Breast epithelium (tissue), 4 donors: ENCODE measurements at places on chromosomes 5 and 9. TPM values are rescaled to one million over a fixed set of nuclear protein-coding genes. Genes with fewer than 3 reads are reported as not detected.

- H3K4me3 ChIP-seq, result no peak overlapping the region
- H3K36me3 ChIP-seq, result no peaks in the 10 kb centered on the region
- no peak overlapping the region for H3K27ac ChIP-seq
- H3K27me3 ChIP-seq, result no peaks in the 10 kb centered on the region
- DNase-seq, result no peak
Measured at GRCh38 chr5:131328536-131329285, 64.9 kb downstream of the CDC42SE2 start.

DNA sequence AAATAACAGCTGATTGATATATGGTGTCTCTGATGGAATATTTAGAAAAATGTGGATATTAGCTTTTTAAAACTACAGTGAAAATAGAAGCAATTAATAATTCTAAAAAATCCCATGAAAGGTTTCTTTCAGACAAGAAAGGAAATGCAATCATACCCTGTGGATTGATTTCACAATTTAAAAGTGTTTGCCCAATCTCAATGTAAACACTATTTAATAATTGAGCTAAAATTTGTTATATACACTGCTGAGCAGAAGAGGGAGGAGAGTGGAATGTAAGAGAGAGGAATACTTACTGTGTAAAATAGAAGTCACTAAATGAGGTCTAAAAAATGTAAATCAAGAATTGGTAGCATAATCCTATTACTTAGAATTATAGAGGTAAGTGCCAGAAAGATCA lies 76.9 kb downstream of the FEM1C start:
- H3K27me3 ChIP-seq, result no peaks in the 10 kb centered on the region
- H3K36me3 ChIP-seq, result no peaks in the 10 kb centered on the region
- no peak for DNase-seq
- no peak overlapping the region for H3K27ac ChIP-seq

GRCh38 chr9:101571114-101571513 lies 23.7 kb downstream of the PPP3R2 start:
- H3K27ac ChIP-seq, result no peak overlapping the region
- H3K36me3 ChIP-seq, result no peaks in the 10 kb centered on the region
- no peaks in the 10 kb centered on the region for H3K4me1 ChIP-seq

Gene SPARC
- total RNA-seq, result 220 TPM

DNA sequence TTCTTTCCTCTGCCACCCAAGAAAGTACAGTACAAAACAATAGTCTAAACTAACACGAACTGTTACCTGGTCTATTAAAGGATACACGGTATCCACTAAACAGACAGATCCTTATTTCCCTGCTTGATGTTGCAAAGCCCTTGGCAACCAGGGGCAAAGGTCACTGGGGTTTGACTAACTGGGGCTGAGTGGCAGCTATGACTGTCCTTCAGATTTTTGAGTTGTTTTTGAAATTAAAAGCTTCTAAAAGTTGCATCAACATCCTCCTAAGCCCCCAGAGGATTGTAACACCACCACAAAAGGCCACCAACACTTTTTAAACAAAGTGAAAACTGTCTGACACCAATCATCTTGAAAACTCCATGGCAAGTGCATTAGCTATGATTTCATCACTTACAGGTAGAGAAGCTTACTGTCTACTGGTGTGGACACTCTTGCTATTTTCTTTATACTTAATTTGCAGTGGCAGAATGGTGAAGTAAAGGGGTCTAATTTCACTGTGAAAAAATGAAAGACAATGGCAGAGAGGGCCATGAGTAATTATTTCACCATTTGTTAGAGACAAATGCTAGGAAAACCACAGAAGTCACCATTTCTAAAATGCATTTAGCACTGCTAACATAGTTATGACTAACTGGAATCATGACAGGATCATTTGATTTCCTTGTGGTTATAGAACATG lies 292.4 kb downstream of the EFNA5 start:
- no peaks in the 10 kb centered on the region for H3K4me1 ChIP-seq
- H3K36me3 ChIP-seq, result no peaks in the 10 kb centered on the region
- H3K27ac ChIP-seq, result no peak overlapping the region
- no peak overlapping the region for H3K4me3 ChIP-seq
- H3K27me3 ChIP-seq, result no peaks in the 10 kb centered on the region
- DNase-seq, result no peak

Gene C9orf50
- total RNA-seq, result not detected

DNA sequence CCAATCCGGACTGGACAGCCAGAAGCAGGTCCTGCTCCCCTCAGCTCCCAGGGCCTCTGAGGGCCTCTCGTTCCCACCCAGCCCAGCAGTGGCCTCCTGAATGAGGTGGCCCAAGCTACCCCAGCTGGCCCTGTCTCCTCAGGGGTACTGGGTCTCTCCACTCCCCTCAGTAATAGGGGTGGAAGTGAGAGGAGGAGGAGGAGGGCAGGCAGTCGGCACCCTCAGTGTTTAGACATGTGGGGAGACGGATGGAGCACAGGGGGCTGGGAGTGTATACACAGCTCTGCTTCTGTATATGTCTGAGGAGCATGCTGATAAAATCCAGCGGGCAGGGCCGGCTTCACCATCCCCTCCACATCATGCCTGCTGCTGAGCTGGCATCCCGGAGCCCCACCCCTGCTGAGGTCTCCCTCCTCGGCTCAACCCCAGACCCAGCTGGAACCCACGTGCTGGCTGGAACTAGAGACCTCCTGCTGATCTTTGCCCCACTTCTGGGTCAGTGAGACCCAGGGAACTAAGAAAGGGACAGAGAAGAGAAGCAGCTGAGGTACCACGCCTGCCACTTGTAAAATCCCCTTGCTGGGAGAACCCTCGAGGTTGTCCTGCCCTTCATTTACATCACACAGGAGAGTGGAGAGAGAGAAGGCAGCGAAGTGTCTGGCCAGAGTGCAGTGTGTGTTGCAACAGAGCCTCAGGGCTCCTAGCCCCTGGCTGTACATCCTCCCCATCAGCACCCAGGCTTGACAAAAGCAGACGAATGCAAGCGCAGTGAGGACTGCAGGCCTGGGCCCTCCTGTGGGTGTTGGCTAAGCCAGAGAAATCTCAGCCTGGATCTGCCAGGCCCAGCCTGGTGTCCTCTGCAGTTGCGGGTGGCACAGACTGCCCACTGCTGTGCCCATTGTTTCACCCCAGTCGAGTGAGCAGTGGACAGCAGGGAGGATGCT lies 77.5 kb downstream of the PSD2 start:
- peaks cover 6% of the 10 kb centered on the region for H3K4me1 ChIP-seq
- H3K27ac ChIP-seq, result no peak overlapping the region
- H3K36me3 ChIP-seq, result no peaks in the 10 kb centered on the region
- no peak overlapping the region for H3K4me3 ChIP-seq

Gene DRD1
- total RNA-seq, result under 0.01 TPM

DNA sequence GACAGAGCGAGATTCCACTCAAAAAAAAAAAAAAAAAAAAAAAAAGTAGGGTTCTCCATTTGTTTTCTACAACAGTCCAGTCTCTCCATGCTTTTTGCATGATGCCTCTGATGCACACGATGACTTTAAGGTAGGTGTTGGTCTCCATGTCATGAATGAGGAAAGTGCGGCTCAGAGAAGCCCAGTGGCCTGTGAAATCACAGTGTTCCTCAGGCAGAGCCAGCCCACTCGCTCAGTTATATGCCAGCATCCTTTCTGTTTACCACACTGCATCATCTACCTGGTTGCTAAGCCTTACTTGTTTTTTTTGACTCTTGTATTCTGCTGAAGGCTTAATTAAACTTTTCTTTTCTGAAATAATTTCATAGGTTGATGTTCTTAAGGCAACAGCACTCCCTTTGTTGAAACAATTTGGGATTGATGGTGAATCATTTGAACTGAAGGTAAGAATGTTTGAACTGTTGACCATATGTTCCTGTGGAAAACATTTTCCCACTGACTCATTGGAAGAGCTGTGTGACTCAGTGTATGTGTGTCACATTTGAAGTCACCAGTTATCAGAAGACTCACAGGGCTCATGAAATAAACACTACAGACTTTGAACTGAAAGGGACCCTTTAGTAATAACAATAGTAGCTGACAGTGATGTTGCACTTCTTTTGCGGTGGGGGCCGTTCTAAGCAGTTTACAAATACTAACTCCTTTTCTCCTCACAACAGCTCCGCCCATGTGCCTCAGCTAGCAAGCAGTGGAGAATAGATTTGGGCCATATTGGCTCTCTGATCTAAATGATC lies 40.2 kb downstream of the RCL1 start:
- H3K4me3 ChIP-seq, result no peak overlapping the region
- peaks cover 4% of the 10 kb centered on the region for H3K4me1 ChIP-seq
- no peak overlapping the region for H3K27ac ChIP-seq
- no peaks in the 10 kb centered on the region for H3K36me3 ChIP-seq

Gene PRLR
- 2.6 TPM for total RNA-seq
